Esophagus squamous epithelium (tissue), 5 donors: ENCODE measurements at places on chromosomes 11 and 22.

DNA sequence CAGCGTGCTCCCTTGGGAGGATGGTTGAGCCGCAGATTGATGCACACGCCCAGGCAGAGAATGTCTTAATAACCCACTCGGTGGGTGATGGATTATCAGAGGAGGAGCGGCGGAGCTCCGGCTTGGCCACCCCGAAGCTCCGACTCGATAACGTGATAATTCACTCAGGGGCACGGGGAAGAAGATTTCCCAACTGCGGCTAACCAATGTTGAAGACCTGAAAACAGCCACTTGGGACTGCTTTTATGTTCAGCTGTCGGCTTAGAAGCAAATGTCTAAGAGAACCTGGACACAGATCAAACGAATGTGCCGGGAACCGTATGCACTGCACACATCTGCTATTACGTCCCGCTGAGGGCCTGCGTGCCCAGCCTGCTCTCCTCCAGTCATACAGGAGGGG lies 206.8 kb upstream of the CADM1 start:
- H3K36me3 ChIP-seq: no peaks in the 10 kb centered on the region
- no peaks in the 10 kb centered on the region for H3K27me3 ChIP-seq
- H3K4me1 ChIP-seq: no peaks in the 10 kb centered on the region
- DNase-seq: no peak
- no peak overlapping the region for H3K4me3 ChIP-seq
- H3K27ac ChIP-seq: no peak overlapping the region

- no peak for DNase-seq
- H3K27ac ChIP-seq: no peak overlapping the region
- H3K36me3 ChIP-seq: no peaks in the 10 kb centered on the region
- H3K4me1 ChIP-seq: no peaks in the 10 kb centered on the region
These were observed 54.0 kb downstream of the BDNF start for GRCh38 chr11:27646051-27646818.

DNA sequence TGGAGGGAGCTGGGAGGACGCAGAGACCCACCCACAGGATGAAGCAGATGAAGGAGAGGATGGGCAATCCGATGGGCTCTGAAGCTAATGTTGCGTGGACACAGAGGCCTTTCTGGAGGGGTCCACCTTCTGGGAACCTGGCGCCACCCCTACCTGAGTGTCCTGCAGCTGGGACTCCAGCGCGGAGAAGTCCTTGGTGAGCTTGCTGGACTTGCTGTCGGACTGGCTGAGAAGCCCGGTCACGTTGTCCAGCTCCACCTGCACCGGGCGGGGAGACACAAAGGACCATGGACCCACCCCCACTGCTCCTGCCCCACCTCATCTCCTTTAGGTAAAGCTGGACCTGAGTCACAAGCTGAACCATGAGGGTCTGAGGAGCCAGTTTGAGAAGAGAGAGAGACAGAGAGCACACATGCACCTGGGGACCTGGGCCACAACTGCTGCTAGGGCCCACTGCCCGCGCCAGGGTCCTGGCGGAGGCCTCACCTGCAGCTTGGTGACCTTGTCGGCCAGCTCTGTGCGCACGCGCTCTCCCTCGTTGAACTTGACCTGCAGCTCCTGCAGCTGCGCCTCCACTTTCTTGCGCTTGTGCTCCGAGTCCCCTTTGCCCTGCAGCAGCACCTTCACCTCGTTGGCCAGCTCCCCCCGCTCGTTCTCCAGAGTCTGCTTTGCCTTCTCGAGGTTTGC lies 40.8 kb downstream of the APOL1 start:
- peaks cover 100% of the 10 kb centered on the region for H3K36me3 ChIP-seq
- H3K27me3 ChIP-seq: no peaks in the 10 kb centered on the region
- H3K27ac ChIP-seq: no peak overlapping the region
- no peak overlapping the region for H3K4me3 ChIP-seq

- H3K36me3 ChIP-seq: no peaks in the 10 kb centered on the region
- no peak for DNase-seq
- no peak overlapping the region for H3K4me3 ChIP-seq
- no peaks in the 10 kb centered on the region for H3K27me3 ChIP-seq
- no peak overlapping the region for H3K27ac ChIP-seq
These were observed 1686.8 kb downstream of the LRRC4C start for GRCh38 chr11:39772525-39773137.

GRCh38 chr11:121417055-121417551 lies 35.0 kb upstream of the SORL1 start:
- H3K4me3 ChIP-seq: no peak overlapping the region
- peaks cover 31% of the 10 kb centered on the region for H3K4me1 ChIP-seq
- no peak for DNase-seq
- H3K36me3 ChIP-seq: no peaks in the 10 kb centered on the region

DNA sequence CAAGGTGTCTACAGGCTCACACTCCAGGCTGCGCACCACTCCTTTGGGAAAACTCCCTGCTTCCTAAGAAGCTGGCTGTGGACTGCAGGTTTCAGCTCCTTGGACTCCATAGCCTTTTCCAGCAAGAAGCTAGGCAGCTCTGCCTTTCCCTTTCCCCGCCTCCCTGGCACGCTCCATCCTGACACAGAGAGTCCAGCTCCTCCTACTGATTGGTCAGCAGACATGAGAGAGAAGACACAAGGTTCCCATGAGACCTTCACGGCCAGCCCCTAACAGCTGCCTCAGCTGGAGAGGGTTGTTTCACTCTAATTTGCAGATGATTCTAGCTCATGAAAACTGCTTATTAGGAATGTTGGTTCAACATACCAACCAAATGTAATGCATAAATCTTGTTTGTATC lies 27.6 kb downstream of the TENM4 start:
- DNase-seq: no peak
- no peaks in the 10 kb centered on the region for H3K36me3 ChIP-seq
- no peaks in the 10 kb centered on the region for H3K27me3 ChIP-seq
- H3K4me1 ChIP-seq: no peaks in the 10 kb centered on the region
- no peak overlapping the region for H3K4me3 ChIP-seq

DNA sequence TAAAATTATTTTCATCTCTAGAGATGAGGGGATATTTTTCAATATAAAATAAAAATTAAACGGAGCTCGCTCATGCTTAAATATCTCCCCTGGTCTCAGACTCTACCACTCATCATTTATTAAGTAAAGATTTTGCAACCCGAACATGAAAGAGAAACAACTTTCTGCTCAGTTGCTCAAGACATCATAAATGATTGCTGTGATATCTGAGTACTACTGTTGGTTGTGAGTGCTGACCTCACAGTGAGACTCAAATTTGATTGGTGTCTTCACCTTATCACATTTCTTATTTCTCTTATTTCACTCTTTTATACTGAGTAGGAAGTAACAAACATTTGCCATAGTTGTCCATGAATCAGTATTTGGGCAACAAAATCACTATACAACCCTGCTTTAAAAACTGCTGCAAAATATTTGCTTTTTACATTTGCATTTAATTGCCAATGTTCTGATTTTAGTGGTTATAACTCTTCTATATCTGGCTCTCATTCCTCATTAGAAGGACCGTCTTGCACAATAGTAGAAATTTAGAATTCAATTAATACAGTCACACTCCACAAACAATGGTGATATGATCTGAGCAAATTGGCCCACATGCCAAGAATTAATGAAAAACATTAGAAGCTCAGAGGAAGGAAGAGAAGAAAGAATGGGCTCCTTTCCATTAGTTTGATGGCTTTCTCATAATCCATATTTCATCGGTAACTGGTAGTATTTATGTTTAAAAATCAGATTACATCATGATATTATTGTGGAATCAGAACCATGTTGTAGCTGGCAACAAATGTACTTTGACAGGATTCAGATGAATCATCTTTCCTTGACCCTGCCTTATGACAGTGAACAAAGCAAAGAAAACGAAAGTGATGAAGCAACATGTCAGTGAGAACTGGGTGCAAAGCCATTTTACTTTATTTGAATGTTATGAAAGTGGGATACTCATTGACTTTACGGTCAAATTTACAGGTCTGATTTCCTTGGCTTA lies 973.6 kb upstream of the TENM4 start:
- H3K27ac ChIP-seq: no peak overlapping the region
- H3K4me3 ChIP-seq: peak overlapping the region; percentile 18
- H3K36me3 ChIP-seq: no peaks in the 10 kb centered on the region
- H3K4me1 ChIP-seq: no peaks in the 10 kb centered on the region

GRCh38 chr11:64499261-64500004 lies 91.6 kb upstream of the SLC22A12 start:
- no peak for DNase-seq
- H3K27me3 ChIP-seq: no peaks in the 10 kb centered on the region
- no peaks in the 10 kb centered on the region for H3K36me3 ChIP-seq
- no peak overlapping the region for H3K4me3 ChIP-seq
- H3K4me1 ChIP-seq: no peaks in the 10 kb centered on the region
- no peak overlapping the region for H3K27ac ChIP-seq

- peaks cover 28% of the 10 kb centered on the region for H3K36me3 ChIP-seq
- no peak within 1 kb of the TSS for H3K4me3 ChIP-seq
- peaks cover 51% of the 10 kb centered on the region for H3K4me1 ChIP-seq
- H3K27ac ChIP-seq: peak within 1 kb of the TSS; percentile 81
- no peaks in the 10 kb centered on the region for H3K27me3 ChIP-seq
These were observed at the start of gene TSSK2 for GRCh38 chr22:19130959-19131684. TSSK2 (plus strand) TSS chr22:19131308; CDS start chr22:19131400, 92 bp downstream.
